ENCODE measurements at places on chromosomes 7 and 10.

DNA sequence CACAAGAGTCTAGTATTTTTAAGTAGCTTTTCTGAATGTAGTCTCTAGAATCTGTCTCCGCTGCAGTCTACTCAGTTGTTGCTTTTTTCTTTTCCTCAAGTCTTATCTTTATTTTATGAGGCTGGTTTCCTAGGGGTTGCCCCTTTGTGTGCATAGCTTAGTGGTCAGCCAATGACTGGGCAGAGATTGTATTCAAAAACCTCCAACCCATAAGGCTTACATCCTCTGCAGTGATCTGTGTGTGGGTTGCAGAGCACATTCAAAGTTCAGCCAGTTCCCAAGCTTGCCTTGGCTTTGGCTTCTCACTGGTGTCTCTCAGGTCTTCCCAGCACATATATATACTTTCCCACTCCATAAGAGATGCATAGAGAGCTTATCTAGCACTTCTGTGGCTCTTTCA is 160.0 kb upstream of the TCF7L2 start:
- DNase-seq: no peak

DNA sequence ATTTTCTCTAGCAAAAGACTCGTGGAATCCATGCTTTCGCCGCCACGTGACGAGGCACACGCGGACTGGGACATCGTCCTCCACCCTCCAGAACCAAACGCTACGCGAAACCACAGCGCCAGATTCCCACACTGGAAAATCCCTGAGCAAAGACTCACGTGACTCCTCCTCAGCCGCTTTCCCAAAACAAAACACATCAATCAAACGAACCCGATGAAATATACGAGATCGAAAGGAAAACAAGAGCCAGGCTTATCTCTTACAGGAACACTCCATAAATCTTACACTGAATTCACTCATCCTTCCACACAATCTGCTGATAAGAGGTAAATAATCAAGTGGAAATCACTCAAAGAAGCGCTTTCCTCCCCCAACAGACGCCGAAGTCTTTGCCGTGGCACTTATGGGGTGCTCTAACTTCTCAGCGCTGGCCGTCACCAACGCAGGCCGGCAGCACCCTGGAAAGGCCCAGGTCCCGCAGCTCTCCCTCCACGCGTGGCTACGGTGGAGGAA is 23.8 kb downstream of the DIP2C start:
- no peak for DNase-seq

GRCh38 chr10:4770801-4771553 is 55.0 kb upstream of the AKR1E2 start:
- DNase-seq: no peak

GRCh38 chr7:69656890-69657289 is 58.6 kb downstream of the AUTS2 start:
- peak; percentile 37 for DNase-seq

GRCh38 chr10:58512491-58513187 is at the start of gene BICC1:
TSS of gene BICC1 (plus strand) at chr10:58512872. CDS start at chr10:58513144, 272 bp downstream.
- peak; percentile 61 for DNase-seq

- no peak for DNase-seq
Measured at GRCh38 chr7:12257582-12257981, 46.5 kb downstream of the TMEM106B start.

- DNase-seq: no peak
Measured at GRCh38 chr10:124349231-124349995, 69.3 kb downstream of the OAT start.

- DNase-seq: no peak
Measured at GRCh38 chr7:149196151-149196704, 882 bp downstream of the ZNF282 start.

DNA sequence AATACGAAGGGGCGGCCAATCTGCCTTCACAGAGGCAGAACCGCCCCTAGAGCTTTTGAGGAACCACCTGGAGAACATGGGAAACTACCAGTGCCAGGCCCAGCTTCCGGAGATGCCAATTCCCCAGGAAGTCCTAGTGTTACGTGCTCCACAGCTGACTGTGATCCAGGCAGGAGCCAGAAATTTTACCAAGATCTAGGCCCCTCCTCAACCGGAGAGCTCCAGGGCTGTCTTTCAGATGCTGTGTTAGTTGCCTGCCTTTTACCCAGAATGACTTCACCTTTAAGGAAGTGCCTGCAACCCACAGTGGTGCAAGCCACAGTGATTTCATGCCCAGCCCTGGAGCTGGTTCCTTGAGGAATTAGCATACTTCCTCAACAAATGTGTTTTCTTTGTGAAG is 62.9 kb downstream of the ELMO1 start:
- no peak for DNase-seq

GRCh38 chr7:21326921-21327320 is 101.0 kb upstream of the SP4 start:
- no peak for DNase-seq

GRCh38 chr7:138164804-138165203 is 88.5 kb downstream of the AKR1D1 start:
- DNase-seq: no peak

- no peak for DNase-seq
Measured at GRCh38 chr7:48183370-48183743, 12.1 kb downstream of the ABCA13 start.

GRCh38 chr10:17689137-17689536 is 45.2 kb downstream of the STAM start:
- no peak for DNase-seq

- no peak for DNase-seq
Measured at GRCh38 chr7:127534636-127535035, 50.8 kb downstream of the GCC1 start.

DNA sequence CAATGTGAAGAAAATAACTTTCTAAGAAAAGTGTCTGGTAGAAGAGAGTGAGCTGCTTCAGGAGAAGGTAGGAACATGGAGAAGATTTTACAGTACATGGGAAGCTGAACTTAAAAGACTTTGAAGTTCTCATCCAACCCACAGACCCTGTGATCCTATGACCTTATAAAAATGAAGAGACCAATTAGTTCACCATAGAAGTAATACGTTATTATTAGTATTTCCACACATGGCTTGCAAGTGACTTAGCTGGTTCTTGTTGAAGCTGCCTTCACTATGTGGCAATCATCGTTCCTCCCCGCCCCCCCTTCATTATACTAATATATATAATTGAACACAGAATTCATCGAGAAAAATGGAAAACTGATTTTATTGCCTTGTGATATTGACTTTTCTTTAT is 129.1 kb downstream of the SND1 start:
- no peak for DNase-seq

- no peak for DNase-seq
Measured at GRCh38 chr10:9734218-9734617, 1283.5 kb upstream of the CELF2 start.

DNA sequence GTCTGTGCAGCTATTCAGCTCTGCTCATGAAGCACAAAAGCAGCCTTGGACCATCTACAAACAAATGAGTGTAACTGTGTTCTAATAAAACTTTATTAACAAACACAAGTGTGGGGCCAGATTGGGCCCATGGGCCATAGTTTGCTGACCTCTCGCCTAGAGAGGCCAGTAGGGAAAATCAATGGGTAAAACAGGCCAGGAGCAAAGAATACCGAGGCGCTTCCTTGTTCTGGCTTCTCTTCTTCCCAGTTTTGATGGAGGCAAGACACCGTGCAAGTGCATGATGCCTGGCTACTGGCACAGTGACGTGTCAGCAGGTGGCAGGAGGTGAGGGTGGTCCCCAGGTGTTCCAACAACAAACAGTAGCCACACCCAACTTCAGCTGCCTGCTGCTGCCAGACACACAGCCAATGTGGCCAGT is 94.3 kb upstream of the SDK1 start:
- DNase-seq: no peak

GRCh38 chr10:5643346-5644067 is 22.9 kb downstream of the ASB13 start:
- DNase-seq: no peak

GRCh38 chr10:57955076-57955475 is 312.6 kb downstream of the IPMK start:
- DNase-seq: no peak

GRCh38 chr7:107138696-107139420 is 29.9 kb upstream of the HBP1 start:
- DNase-seq: no peak

DNA sequence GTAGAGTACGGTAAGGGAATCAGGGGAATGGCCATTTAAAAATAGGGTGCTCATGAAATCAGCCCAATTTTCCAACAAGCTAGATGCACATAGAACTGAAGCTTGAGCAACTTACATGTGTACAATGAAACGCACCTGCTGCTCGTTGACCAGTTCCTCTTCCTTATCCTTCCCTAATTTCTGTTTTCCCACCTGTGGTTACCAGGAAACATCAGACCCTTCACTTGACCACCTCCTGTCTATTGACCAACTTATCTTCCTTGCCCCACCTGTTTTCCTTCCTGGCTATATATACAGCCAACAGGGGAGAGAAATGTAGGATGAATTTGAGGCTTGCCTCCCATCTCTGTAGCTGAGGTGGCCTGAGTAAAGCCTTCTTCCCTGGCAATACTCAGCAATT is 37.8 kb upstream of the RAPGEF5 start:
- DNase-seq: no peak

DNA sequence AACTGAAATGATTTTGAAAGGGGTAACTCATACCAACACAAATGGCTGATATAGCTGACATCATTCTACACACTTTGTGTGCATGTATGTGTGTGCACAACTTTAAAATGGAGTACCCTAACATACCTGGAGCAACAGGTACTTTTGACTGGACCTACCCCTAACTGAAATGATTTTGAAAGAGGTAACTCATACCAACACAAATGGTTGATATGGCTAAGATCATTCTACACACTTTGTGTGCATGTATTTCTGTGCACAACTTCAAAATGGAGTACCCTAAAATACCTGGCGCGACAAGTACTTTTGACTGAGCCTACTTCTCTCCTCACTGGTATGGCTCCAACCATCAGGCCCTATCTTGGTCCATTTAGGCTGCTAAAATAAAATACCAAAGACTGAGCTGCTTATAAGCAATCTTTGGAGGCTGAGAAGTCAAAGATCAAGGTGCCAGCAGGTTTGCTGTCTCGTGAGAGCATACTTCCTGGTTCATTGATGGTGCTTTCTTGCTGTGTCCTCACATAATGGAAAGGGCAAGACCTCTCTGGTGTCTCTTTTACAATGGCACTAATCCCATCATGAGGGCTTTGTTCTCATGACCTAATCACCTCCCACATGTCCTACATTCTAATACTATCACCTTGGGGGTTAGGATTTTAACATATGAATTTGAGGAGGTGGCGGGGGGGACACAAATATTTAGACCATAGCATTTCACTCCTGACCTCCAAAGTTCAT is 173.3 kb downstream of the CFTR start:
- no peak for DNase-seq

- DNase-seq: no peak
Measured at GRCh38 chr10:123380491-123381085, 226.4 kb downstream of the BUB3 start.

DNA sequence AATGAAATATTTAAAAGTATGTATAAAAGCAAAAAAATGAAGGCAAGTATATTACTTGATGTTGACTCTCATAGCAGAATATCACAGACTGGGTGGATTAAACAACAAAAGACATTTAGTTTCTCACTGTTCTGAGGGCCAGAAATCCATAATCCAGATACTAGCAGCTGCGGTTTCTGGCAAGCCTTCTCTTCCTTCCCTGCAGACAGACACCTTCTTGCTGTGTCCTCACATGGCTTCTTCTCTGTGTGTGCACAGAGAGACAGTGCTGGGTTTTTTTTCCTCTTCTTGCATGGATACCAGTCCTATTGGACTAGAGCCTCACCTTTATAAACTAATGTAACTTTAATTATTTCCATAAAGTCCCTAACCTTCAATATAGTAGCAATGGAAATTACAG is 127.9 kb upstream of the AKR1E2 start:
- DNase-seq: no peak

GRCh38 chr10:127203067-127203466 is 6.7 kb upstream of the INSYN2A start:
- DNase-seq: no peak

- no peak for DNase-seq
Measured at GRCh38 chr10:108597031-108597430, 1326.3 kb downstream of the XPNPEP1 start.

- DNase-seq: no peak
Measured at GRCh38 chr7:42596737-42597136, 315.1 kb downstream of the C7orf25 start.

GRCh38 chr10:110824152-110824441 is 47.6 kb upstream of the PDCD4 start:
- DNase-seq: no peak

GRCh38 chr10:61883371-61884025 is 18.0 kb upstream of the ARID5B start:
- no peak for DNase-seq

GRCh38 chr10:97764519-97764931 is 7.3 kb downstream of the SFRP5 start:
- no peak for DNase-seq

GRCh38 chr10:31133251-31133791 is 101.7 kb upstream of the ZNF438 start:
- DNase-seq: no peak

DNA sequence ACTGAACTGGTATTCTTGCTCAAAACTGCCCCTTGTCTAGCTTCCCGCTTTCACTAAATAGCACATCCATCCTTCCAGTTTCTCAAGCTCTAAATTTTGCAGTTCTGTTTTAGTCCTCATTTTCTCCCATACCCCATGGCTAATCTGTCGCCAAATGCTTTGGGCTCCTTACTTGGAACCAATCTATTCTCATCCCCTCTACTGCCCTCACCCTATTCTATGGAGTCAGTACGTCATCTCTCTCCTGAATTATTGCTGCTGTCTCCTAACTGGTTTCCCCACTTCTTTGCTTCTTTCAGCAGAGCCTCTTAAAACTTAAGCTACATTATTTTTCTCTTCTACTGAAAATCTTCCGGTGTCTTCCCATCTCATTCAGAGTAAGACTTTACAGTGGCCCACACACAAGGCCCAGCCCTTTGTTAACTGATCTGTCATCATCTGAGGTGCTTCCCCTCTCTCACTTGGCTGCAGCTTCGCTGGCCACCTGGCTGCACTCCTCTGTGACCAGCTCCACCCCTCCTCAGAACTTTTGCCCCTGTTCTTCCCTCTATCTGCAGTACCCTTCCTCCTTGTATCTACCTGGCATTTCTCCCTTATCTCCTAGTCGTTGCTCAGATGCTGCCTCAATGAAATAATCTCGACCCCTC is 9.9 kb downstream of the STARD3NL start:
- DNase-seq: no peak

DNA sequence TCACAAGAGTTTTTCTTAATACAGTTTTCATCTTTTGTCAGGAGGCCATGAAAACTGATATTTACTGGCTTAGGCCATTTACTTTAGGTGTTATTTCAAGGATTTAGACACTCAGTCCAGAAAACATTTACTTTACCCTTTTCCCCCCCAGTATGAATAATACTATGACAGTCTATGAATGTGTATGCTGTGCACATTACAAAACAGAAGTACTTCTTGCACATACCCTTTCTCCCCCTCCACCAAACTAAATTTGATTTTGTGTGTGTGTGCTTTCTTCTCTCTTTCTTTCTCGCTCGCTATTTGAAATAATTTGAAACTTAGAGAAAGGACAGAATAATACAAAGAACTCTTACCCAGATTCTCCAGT is 41.3 kb downstream of the RBM33 start:
- no peak for DNase-seq

DNA sequence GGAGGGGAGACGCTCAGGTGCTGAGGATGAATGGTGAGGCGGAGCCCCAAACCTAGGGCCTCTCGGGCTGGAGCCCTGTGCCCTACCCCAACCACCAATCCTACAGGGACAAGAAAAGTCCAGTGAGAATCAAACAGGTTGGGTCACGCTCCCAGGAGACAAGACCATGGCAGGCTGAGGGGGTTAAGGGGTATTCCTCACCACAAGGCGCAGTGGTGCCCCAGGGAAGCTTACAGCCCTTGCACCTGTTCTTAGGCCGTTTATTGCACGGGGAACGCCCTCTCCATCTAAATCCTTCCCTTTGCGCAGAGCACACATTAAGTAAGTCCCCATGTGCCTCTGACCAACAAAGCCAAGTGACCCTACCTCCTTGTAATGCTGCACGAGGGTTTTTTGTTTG is 3.5 kb downstream of the FZD9 start:
- DNase-seq: no peak
